Dorsolateral prefrontal cortex (tissue), 122 donors: ENCODE measurements at places on chromosomes 6 and 20.
A peak's percentile ranks its signal among the peaks of the same experiment; 100 is the strongest.

GRCh38 chr6:149364557-149364956, 35.5 kb upstream of the SUMO4 start:
- no peak for DNase-seq

DNA sequence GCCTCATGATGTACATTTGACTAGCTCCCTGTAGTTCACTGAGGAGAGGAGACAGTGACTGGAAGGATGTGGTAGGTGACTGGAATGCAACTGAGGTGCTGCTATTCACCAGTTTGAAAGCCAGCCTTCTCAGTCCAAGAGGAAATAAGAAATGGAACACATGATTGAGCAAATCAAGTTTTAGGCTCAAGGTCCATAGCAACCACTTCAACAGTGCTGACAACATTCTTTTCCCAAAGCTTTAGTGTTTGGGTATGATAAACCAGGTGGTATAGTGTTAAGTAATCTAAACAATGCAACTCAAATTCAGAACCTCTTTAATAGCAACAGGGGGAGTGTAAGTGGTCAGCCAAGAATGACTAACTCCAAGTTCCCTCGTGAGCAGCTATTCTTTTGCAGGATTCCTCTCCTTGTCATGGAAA, 9.2 kb downstream of the ZHX3 start:
- no peak for DNase-seq

- DNase-seq = no peak
Measured at GRCh38 chr20:53141201-53142050, 169.3 kb downstream of the TSHZ2 start.

DNA sequence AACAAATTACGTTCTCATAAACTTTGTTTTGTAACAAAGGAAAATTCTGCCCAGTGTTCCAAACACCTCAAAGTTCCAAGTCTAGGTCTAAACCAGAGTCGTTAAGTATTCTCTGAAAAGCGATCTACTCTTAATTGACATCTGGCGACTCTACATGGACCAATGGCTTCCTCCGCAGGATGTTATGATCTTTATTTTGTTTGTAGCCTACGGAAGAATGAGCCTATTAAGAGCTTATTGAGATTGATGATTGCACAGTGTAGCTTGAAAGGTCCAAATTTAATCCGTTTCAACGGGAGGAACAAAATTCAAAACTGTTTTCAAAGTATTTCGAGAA, 61.1 kb downstream of the FAM217A start:
- DNase-seq = no peak

- peak; percentile 68 for DNase-seq
Measured at GRCh38 chr6:52361945-52362442, at the start of gene PAQR8. PAQR8 (plus strand) TSS chr6:52362151; CDS start chr6:52403214, 41,063 bp downstream.

- DNase-seq = peak; percentile 37
Measured at GRCh38 chr6:18601516-18602020, 214.4 kb downstream of the RNF144B start.

DNA sequence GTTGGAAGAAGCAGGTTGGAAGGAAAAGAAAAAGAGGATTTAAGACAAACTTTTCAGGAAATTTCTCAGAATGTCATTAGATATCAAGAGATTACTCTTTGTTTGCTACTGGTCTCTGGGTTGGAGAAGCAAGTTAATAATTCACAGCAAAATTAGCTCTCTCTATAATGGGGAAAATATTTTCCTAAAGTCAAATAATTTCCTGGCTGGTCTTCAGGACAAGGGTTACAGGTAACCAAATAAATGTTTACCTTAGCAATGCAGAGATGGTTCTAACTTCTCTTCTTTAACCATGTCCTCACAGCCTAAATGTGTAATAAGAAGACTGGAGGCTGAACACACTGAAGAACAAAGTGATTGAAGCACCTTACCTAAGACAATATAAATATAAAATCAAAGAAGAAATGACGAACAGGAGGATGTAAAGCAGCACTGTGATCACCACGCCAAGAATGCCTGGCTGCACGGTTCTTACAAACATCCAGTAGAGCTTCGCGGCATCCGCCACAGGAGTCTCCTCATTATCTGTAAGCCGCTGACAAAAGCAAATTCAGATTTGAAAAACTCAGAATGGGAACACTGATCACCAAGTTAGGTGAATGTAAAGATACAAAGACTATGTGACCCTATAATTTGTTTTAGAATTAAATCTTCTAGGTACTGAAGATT, 717.5 kb downstream of the TFAP2A start:
- no peak for DNase-seq

- DNase-seq = no peak
Measured at GRCh38 chr6:34218691-34219090, 18.0 kb upstream of the HMGA1 start.

DNA sequence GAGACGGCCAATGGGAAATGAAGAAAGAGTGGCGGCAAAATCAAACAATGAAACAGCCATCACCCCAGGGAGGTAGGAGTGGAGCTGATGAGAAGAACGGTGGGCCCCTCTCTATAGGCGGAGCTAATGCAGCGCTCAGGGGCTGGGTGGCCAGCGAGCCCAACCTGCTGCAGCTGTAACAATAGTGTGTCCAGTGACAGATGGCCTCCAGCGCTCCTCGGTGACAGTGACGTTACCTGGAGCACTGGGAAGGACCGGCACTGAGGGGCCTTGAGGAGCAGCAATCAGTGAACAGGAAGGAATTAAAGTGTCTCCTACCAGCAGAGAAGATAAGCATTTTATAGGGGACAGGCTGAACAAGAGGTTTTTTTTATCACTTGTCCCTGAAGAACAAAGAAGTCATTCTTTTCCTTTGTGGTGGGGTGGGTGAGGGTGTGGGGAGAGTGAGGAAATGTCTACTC, 81.6 kb downstream of the FOXA2 start:
- no peak for DNase-seq

DNA sequence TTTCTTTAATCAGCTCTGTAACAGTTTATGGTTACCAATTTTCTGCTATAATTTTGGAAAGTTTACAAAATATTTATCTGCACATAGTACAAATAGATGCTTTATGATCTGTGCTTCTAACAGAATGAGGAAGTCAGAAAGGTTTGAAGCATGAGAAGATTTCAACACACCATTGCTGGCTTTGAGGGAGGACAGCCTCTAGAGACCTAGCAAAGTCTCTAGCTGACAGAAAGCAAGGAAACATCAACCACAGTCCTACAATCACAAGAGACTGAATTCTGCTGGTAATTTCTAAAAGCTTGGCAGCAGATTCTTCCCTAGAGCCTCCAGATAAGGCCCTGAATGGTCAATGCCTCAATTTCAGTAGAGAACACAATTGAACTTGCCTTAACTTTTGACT, 750.8 kb upstream of the SLC35B3 start:
- no peak for DNase-seq

GRCh38 chr20:13929836-13930235, 60.6 kb downstream of the SEL1L2 start:
- no peak for DNase-seq

- DNase-seq = no peak
Measured at GRCh38 chr6:156107624-156108101, 652.0 kb upstream of the NOX3 start.

DNA sequence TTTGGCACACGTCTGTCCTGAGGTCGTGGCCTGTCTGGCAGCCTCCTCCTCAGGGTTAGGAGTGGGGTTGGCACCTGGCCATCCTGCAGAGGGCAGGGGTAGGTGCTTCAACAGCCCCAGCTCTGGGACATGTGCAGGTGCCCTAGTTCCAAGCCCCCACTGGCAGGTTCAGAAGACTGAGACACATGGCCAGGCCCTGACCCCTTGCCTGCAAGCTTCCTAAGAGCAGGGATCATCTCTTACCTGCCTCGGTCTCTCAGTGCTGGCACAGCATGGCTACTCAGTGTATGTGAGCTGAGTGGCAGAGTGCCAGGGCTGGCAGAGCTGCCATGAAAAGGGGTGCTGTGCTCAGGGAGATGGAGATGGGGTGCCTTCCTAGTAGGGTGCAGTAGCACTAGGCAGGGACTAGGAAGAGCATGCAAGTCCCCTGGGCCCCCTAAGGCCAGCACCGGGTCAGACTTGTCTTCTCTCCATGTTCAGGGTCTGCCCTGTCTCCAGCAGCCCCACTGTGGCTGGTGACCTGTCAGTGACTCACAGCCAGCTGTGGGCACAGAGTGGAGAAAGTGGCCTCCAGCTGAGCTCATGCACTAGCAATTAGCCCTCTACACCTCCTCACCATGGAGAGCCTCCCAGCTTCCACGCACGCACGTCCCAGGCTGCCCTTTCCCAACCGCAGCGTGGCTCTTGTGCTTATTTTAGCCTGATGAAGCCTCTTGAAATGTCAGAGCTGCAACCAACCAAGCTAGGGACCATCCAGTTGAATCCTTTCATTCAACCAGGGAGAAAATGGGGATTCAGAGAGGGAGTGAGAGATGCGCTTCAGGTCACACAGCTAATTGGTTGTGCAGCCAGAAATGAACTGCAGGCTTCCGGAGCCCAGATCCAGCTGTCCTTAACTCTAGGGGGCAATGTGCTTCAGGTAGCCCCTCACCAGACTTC, 116.6 kb downstream of the MRPL14 start:
- peak; percentile 32 for DNase-seq

GRCh38 chr20:43748274-43748673, 21.5 kb upstream of the GTSF1L start:
- DNase-seq = no peak
